AG04450 (cell line): ENCODE measurements at places on chromosomes 1 and 21. TPM values are rescaled to one million over a fixed set of nuclear protein-coding genes. Genes with fewer than 3 reads are reported as not detected.
A peak's percentile ranks its signal among the peaks of the same experiment; 100 is the strongest.

- DNase-seq = peak; percentile 45
These were observed 8.1 kb upstream of the C1orf216 start for GRCh38 chr1:35726450-35727433.

DNA sequence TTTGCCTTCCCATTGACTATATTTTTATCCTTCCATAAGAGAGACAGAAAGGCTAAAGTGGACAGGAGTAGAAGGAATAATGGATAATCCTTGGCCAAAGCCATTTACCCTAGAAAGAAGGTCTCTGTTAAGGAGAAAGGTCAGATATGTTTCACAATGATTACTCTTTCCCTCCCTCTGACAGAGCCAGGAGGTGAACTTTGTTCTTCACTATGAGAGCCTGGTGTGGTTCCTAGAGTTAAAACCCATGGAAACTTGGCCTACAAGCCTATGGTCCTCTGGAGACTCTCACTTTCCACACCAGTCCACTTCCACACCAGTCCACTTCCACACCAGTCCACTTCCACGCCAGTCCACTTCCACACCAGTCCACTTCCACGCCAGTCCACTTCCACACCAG, 479.9 kb upstream of the ZP4 start:
- no peak for DNase-seq

FCRL5 gene
- not detected in 2 replicates for polyA plus RNA-seq

- DNase-seq = no peak
These were observed 5.3 kb upstream of the DPH5 start for GRCh38 chr1:101030881-101031280.

DNA sequence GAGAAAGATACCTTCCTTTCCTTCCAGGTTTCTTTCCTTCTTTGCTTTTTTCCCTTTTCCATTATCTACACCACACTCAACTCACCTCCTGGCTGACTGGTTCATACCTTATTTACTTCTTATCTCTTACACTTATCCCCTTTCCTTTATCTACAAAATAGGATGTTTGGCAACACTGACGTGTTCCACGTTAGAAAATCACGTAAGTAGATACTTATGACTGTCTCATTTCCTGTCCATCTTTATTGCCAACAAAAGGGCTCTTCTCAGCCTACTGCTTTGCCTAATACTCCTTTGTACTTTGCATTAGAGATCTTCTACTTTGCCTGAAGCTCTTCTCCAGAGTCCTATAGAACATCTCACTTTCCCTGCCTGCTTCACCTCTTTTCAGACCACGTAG, 25.1 kb downstream of the SYNJ1 start:
- peak; percentile 20 for DNase-seq

VN1R5 gene
- not detected in 2 replicates for polyA plus RNA-seq

FAM72C gene
- polyA plus RNA-seq = 0.79 and 1.0 TPM in 2 replicates

GRCh38 chr1:11967028-11967547, 13.2 kb upstream of the MFN2 start:
- DNase-seq = no peak

- no peak for DNase-seq
These were observed 28.2 kb downstream of the SLC30A10 start for GRCh38 chr1:219900201-219900600.

PLXNA2 gene
- polyA plus RNA-seq = 0.10 and 0.16 TPM in 2 replicates

- DNase-seq = no peak
These were observed 470 bp upstream of the MTMR11 start for GRCh38 chr1:149936992-149937705.

DNA sequence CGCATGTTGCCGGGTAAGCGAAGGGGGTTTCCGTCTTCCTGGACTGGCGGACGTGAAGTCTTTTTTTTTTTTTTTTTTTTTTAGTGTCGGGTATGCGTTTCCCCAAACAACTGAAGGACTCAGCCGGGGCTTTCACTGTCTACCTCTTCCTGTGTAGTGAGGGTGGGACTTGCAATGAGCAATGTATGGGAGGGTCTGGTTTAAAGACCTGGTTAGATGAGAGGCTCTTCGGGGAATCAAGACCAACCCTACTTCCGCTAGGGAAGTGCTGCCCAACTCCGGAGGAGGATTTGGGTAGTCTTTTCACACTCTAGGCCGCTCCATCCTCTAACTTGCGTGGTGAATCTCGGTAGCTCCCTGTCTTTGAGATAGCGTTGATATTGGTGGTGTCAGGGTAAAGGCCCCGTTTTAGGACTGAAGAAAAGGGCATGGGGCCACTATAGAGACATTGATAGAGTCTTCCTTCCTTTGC, 754 bp downstream of the PRRC2C start:
- DNase-seq = peak; percentile 41

ACKR1 gene
- not detected in 2 replicates for polyA plus RNA-seq

- peak; percentile 18 for DNase-seq
These were observed 15.6 kb upstream of the AIM2 start for GRCh38 chr1:159092036-159092760.

DNA sequence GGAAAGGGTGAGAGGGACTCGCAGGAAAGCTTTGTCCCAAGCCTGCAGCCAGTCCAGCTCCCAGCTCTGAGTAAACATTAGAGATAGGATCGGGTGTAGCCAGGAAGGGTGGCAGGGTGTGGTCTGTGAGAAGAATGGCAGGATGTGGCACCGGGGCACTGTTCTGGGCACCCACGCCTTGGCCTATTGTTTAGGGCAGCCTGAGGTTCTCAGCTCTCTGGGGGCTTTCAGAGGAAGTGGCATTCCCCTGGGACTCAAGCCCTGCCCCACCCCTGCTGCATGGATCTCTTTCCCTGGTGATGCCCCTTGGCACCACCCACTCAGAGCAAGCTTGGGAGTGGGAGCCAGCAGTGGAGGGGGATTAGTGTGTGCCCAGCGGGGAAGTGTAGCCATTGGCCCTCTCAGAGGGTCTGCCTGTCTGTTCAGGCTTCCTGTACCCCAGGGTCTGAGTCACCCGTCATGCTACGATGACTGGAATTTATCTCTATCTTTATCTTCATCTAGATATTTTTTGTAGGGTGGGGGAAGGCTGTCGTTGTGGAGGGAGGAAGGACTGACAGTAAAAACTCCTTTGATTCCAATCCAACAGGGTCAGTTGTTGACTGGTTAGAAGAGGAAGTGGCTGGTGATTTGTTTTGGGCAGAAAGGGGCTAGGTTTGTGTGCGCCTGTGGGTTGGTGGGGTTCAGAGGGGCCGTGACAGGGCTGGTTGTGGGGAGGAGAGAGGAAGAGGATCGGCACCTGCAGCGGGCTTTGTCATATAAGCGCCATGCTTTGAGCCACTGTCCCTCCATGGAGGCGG, 31.6 kb downstream of the SOX13 start:
- no peak for DNase-seq

RPS6KC1 gene
- polyA plus RNA-seq = 20.0 and 25.3 TPM in 2 replicates

DNA sequence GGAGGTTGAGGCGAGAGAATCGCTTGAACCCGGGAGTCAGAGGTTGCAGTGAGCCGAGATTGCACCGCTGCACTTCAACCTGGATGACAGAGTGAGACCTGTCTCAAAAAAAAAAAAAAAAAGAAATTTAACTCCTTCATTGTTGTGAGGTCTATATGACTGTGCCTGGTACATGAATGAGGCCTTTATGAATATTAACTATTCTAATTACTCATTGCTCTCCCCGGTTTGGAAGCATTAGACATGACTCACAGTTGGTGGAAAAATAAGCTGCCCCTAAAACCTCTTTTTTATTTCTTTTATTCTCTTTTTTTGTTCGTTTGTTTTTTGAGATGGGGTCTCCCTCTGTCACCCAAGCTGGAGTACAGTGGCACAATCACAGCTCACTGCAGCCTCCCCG, 3.3 kb downstream of the NPPB start:
- DNase-seq = no peak

DNA sequence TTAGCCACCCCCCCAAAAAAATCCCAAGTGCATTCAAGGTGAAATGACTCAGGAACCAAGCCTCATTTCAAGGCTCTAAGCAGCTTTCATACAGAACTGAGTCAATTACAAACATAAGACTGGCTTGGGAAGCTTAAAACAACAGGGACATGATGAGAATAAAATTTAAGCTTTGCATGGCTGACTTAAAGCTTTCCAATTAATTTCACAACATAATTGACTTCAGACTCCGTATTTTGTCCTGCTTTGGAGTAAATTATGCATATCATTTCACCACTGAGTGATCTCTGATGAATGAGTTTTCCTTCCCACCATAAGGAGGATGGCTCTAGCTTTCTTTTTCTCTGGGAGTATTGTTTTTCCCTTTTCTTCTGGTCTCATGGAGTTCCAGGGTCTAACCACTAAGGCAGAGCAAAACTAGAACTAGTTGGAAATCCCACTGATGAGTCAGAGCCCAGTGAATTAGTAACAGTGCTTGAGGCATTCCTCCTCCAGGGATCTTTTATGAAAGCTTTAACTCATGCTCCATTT, 72.8 kb downstream of the XCL2 start:
- DNase-seq = peak; percentile 59

PTPN14 gene
- 30.3 and 34.2 TPM in 2 replicates for polyA plus RNA-seq

DNA sequence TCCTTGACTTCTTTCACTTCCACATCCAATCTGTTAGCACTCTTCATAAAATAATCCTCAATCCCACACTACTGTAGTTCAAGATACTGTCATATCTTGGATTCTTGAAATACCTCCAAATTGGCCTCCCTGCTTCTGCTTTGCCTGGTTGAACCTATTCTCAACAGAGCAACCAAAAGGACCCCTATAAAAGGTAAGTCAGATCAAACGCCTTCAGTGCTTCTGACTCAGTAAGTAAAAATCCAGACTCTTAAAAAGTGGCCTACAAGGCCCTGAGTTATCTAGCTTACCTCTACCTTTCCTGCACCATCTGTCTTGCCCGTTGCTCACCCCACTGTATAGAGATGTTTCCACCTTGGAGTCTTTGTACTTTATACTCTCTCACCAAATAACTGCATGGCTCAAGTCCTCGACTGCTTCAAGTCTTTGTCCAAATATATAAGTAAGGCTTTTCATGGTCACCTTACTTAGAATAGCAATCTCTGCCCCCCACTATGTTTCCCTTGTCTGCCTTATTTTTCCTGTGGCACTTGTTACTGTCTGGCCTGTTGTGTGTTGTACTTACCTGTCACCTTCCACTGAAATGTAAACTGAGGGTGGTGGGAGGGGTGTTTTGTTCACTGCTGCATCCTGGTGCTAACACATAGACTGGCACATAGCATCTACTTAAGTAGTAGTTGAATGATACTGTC, 5.1 kb upstream of the PIGV start:
- no peak for DNase-seq

DONSON gene
- polyA plus RNA-seq = 15.2 and 20.7 TPM in 2 replicates

KCNE2 gene
- not detected in 2 replicates for polyA plus RNA-seq

SELP gene
- polyA plus RNA-seq = not detected in 2 replicates

- DNase-seq = no peak
These were observed 19.3 kb downstream of the TRIM11 start for GRCh38 chr1:228387321-228387720.

- DNase-seq = no peak
These were observed 1033.7 kb downstream of the KCNT2 start for GRCh38 chr1:195574511-195574910.

- DNase-seq = no peak
These were observed 28.2 kb upstream of the PPP1R15B start for GRCh38 chr1:204439621-204440375.
